ENCODE measurements at places on chromosomes 6 and 20.

GRCh38 chr6:105178110-105178509, 1.7 kb downstream of the POPDC3 start:
- no peak for DNase-seq

GRCh38 chr20:46328200-46328882, 20.0 kb upstream of the CDH22 start:
- no peak for DNase-seq

- no peak for DNase-seq
These were observed 77.1 kb downstream of the TRAM2 start for GRCh38 chr6:52499681-52500236.

DNA sequence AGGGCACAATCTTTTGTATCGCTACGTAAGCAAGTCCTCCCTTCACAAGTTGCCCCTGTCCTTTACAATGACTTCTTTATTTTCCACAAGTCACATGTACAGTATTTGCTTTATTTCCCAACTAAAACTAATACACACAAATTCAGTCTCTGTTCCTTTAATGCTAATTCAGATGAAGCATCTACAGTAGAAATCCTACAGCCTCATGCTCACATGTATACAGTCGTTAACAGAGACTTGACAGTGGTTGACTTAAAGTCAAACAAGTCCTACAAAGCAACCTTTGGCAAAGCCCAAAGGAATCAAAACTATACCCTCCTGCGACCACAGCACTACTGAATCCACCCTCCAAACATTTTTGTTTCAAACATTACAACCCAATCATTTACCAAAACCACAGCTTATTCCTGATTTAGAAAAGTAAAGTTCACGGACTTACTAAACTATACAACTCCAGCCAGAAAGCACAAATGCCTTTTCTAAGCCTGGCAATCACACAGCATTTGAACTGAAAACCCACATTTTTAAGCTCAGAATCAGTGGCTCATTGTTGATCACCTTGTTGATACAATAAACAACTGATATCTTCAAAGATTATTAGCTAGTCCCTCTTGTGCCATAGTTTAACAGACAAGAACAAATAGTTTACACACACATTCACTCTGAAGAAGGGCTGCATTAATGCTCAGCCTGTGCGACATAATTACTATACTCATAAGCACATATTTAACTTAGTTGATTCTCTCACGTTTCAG, 70.9 kb upstream of the NHSL1 start:
- no peak for DNase-seq

DNA sequence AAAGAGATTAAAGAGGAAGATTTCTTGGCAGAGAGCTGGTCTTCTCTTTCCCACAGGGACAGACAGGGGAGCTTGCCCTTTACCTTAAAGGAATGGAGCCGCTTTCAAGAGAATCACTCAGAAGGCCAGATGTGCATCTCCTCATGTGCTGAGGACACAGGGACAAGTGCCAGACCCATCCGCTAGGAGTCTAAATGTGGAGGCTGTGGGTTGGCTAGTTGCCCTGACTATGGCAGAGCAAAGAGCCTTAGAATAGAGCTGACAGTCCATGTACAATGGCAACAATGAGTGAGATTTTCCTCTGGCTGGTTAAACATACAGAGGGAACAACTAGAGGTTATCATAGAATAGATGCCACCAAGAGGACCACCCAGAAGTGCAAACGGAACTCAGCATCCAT, 7.3 kb upstream of the DOK5 start:
- DNase-seq, result no peak

DNA sequence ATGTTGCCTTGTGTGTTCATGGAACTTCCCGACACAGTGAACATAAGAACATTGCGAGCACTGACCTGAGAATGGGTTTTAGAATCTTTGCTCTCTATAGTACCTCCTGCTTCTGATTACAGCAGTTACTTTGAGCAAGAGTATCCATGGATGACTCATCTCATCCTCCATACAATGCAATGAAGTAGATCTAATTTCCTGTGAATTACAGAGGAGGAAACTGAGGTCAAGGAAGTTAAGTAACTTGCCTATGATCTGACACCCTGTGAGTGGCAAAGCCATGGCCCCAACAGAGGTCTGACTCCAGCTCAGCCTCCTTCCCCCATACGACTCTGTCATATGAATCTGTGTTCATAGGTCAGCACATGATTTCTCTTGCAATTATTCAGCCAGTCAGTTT, 518.1 kb downstream of the TFAP2A start:
- DNase-seq, result no peak

GRCh38 chr6:136309171-136309570, 19.5 kb upstream of the BCLAF1 start:
- DNase-seq, result no peak

Data from activated CD4-positive, alpha-beta T cell treated with anti-CD3 and anti-CD28 coated beads, Interleukin-2, amount 50 U/mL, for 16 hours (primary cell).